Pulmonary artery endothelial cell (primary cell): ENCODE measurements at places on chromosomes 4 and X. TPM values are rescaled to one million over a fixed set of nuclear protein-coding genes. Genes with fewer than 3 reads are reported as not detected.

DNA sequence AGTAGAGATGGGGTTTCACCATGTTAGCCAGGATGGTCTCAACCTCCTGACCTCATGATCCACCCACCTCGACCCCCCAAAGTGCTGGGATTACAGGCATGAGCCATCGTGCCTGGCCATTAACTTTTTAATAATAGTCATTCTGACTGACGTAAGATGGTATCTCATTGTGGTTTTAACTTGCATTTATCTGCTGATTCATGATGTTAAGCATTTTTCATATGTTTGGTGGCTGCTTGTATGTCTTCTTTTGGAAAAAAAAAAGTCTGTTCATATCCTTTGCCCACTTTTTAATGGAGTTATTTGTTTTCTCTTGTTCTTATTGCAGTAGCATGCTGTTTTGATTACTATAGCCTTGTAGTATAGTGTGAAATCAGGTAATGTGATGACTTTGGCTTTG lies 45.8 kb downstream of the ANXA10 start:
- no peak for DNase-seq

DNA sequence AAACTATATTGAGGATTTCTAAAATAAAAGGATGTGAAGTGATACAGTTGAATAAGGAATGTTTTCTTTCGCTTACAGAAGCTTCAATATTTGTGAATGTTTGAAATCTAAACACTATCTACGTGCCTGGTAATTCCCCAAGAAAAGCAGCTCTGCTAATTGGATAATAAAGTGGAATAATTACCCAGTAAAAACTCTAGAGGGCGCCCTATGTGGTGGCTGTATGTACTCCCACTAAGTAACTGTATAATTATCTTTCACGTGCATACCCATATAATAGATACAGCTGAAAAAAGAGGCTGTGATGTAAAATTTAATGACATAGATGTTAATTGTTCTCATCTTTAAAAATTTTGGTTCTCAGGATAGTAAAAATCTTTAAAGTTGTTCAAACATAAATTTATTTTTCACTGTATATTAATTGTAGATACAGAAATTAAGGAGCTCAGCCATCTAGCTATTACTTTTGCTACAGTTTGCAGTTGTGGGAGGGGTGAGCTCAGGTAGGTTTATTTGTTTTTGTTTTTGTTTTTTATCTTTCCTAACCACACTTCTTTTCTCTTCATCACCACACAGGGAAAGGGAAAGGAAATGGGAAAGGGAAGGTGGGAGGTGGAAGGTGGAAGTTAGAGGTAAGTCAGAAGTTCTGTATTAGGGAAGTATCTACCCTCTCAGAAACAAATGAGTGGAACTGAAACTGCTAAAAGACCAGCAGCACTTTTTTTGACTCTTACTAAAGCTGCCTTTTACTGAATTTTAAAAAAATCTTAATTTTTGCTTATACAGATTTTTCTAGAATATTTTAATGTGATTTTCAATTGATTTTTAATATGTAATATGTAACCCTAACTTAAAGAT lies 151.7 kb upstream of the RPS6KA6 start:
- peak; percentile 2 for DNase-seq

- no peak for DNase-seq
These were observed 92.3 kb downstream of the PRDM5 start for GRCh38 chr4:120830204-120830603.

DNA sequence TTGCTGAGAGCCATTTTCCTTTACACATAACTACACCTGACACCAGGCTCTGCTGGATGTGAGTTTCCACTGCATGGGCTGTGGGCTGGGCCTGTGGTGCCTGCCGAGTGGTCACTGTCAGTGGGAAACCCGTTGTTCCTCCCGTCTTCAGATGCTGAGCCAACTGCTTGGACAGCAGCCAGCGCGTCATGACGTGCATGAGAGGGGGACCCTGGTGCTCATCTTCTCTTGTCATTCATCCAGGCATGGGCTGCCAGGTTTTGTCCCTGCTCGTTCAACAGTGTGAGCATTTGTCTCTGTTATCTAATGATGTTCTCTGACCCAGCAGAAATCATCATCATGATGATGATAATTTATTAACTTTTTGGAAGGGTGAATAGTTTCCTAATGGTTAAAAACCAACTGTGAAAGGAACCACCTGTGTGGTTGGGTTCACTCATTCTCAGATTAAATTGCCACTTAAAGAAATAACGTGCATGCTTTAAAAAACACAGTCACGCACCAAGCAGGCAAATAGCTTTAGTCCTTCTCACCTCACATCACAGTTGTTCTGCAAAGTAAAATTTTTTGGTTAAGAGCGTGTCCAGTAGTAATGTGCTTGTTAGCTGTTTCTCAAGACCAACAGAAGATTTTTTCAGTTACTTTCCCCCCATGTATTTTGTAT lies 19.9 kb upstream of the CLDN34 start:
- DNase-seq = no peak

DNA sequence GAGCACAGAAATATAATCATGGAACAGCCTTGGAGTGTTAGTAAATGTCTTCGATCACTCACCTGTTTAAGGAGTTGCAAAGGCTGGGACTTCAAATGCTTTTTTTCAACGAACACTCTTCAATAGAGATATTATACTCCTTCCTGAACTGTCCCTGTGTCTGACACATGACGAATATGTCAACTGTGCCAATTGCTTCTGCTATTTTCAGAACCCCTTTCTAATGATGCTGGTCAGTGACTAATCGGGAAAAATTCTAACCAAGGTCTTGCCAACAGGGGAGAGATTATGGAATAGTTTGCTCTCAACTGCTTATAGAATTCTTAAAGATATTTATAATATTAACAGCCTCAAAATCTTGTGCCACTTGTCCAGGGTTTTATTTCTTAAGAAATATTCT lies 8.5 kb upstream of the KLHL34 start:
- no peak for DNase-seq

GRCh38 chr4:570754-571153 lies 5.3 kb downstream of the TMEM271 start:
- DNase-seq = no peak

JADE3 gene
- total RNA-seq = 13.4 and 15.9 TPM in 2 replicates

DNA sequence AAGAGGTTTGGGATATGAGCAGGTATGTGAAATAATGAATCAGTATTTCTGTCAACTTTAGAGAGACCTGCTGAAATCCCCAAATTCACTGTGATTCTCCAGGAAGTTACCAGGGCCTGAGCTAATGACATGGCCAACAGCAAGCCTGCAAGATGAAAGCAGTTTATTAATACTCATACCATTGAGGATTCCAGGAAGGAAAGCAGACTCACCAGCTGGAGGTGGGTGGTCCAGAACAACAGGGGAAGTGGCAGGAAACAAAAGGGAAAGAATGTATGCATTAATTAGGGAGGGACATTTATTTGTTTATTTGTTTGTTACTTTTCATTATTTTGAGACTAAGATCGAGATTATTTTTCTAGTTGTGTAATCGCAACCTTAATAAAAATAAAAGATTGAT lies 196.6 kb upstream of the AGA start:
- DNase-seq = no peak

ANAPC10 gene
- 24.6 and 25.5 TPM in 2 replicates for total RNA-seq

MTMR8 gene
- 0.63 and 1.2 TPM in 2 replicates for total RNA-seq

- no peak for DNase-seq
These were observed 37.2 kb downstream of the ATP2B3 start for GRCh38 chrX:153554519-153555167.

DNA sequence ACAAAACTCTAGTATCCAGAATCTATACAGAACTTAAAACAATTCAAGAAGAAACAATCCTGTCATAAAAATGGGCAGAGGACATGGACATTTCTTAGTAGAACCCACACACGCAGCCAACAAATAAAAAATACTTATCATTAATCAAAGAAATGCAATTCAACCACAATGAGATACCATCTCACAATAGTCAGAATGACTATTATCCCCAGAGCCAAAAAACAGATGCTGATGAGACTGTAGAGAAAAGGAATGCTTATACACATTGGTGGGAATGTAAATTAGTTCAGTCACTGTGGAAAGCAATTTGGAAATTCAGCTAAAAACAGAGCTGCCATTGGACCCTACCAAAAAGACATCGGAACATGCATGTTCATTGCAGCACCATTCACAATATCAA lies 37.9 kb downstream of the RAB40AL start:
- DNase-seq = no peak

DNA sequence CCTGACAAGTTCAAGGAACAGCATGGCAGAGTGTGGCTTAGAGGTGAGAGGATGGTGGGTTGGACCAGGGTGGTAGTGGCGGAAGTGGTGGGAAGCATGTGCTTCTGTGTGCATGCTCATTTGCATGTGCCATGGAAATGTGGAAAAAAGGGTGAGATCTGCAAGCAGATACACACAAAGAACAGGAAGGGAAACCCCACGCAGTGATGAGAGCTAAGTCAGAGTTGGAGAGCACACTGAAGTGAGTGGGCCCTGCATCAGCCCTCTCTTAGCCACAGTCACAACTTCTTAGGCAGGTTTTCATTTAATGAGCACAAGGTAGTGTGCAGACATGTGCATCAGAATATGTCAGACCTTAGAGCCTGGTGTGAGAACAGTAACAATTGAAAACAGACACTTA lies 483.8 kb downstream of the AFF2 start:
- no peak for DNase-seq

P2RY10 gene
- total RNA-seq = not detected in 2 replicates

MYOZ2 gene
- total RNA-seq = 0.20 TPM in 1 of 2 replicates, not detected in the other

DNA sequence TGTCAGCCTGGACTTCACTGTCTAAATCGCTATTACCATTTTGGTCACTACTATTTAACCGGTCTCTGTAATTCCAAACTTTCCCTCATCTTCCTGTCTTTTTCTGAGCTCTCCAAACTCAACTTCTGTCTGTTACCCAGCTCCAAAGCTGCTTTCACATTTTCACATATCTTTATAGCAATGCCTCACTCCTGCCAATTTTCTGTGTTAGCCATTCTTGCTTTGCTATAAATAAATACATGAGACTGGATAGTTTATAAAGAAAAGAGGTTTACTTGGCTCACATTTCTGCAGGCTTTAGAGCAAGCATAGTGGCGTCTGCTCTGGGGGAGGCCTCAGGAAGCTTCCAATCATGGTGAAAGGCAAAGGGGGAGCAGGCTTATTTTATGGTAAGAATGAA lies 368.3 kb upstream of the GNPDA2 start:
- no peak for DNase-seq

DNA sequence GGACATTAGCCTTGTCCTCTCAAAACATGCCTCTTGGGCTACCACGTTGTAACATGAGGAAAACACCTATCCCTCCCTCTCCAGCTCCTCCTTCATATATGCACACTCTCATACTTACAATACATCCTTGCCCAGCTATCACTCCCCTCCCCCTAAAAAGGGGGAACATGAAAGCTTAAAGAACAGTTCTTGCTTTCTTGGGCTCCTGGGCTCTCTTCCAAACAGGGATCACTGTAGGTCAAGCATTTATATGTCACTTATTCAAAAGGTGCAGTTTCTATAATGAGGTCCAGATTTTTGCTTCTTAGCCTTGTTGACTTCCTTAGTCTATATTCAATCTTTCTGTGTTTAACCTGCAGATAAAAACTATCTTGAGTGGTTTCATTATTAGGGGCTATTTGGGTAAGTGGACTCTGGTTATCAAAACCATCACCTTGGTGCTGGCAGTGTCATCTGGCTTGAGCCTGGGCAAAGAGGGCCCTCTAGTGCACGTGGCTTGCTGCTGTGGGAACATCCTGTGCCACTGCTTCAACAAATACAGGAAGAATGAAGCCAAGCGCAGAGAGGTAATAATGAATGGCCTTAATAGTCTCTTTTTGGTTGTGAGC lies 119.4 kb downstream of the AKAP4 start:
- DNase-seq = no peak

ADH1A gene
- not detected in 2 replicates for total RNA-seq

- DNase-seq = no peak
These were observed 370.3 kb upstream of the SMIM31 start for GRCh38 chr4:164383358-164384220.

- DNase-seq = no peak
These were observed 31.2 kb upstream of the MCF2 start for GRCh38 chrX:139739138-139739537.

TLL1 gene
- total RNA-seq = 1.2 and 2.2 TPM in 2 replicates

DNA sequence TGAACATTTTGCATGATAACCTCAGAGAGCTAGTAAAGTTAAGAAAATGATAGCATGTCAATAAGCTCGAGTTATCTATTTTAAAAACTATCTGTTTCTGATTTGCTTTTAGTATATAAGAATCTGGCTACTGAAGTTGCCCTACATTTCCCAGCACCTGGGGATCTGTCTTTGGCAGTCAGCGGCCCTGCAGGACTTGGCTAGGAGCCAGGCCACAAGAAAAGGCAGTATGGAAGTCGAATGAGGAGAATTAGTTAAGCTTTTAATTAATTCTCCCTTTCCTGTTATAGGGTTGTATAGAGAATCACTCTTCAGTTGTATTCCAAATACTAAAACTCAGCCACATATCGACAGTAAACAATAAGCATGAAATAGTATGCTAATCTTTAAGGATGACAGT lies 22.7 kb downstream of the POU4F2 start:
- DNase-seq = no peak

GRCh38 chr4:80069837-80070731 lies 2.9 kb downstream of the ANTXR2 start:
- no peak for DNase-seq

- DNase-seq = no peak
These were observed 104.0 kb downstream of the TMA16 start for GRCh38 chr4:163598489-163598888.

RPS3A gene
- 1,655 and 2,296 TPM in 2 replicates for total RNA-seq

DNA sequence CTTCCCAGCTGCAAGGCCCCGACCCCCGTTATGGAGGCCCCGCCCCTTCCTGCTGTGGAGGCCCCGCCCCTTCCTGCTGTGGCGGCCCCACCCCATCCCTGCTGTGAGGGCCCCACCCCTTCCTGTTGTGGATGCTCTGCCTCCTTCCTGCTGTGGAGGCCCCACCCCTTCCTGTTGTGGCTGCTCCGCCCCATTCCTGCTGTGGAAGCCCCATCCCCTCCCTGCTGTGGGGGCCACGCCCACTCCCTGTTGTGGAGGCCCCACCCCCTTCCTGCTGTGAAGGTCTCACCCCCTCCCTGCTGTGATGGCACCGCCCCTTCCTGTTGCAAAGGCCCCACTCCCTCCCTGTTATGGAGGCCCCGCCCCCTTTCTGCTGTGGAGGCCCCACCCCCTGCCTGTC lies 104.9 kb upstream of the PSAPL1 start:
- no peak for DNase-seq

GRCh38 chrX:7904562-7904961 lies 22.7 kb downstream of the PNPLA4 start:
- DNase-seq = no peak

DNA sequence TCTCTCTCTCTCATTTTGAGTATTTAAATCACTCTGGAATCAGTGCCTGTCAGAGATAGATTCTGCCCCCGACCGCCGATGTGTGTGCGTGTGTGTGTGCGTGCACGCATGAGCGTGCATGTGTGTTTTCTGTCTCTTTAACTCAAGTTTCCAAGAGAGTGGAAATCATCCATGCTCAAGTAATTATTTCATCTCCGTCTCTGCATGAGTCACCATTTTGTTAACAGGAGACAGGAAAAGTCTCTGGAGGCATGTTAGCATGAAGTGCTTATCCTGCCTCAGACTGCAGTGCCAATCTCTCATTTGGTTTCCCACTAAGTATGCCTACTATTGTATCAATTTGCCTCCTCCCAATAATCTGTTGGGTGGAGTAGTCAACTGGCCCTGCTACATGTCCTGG lies 182.9 kb upstream of the NHS start:
- DNase-seq = no peak

PAK3 gene
- 0.26 and 1.5 TPM in 2 replicates for total RNA-seq

F9 gene
- not detected in 2 replicates for total RNA-seq
